ENCODE measurements at places on chromosomes 16 and 17.
A peak's percentile ranks its signal among the peaks of the same experiment; 100 is the strongest.

DNA sequence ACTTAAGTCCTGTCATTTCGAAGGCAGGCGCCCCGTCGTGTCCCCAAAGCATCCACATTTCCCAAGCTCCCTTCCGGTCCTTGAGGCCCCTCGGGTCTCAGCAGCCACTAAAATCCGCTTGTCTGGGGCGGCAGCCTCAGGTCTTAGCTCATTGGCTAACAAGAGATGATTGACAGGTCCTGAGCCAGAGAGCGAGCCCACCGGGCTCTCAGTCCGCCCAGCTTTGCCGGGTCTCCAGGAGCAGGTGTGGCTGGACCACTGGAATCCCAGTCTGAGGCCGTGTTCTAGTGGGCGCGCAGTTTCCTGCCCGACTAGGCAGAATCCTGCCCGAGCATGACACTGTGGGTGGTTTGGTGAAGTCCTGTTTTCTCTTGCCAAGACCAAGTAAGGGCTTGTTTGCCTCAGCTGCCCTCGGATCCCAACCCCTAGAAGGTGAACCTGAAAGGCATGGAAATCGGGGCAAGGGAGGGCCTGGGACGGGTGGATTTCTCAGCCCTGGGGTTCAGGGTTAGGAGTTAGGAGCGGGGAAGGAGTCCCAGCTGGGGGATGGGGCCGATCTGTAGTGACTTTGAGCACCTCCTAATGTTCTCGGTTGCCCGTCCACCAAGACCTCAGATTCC, 42.8 kb downstream of the MRC2 start:
- peak; percentile 86 for DNase-seq

GRCh38 chr17:13917634-13918033, 151.7 kb upstream of the COX10 start:
- no peak for DNase-seq

DNA sequence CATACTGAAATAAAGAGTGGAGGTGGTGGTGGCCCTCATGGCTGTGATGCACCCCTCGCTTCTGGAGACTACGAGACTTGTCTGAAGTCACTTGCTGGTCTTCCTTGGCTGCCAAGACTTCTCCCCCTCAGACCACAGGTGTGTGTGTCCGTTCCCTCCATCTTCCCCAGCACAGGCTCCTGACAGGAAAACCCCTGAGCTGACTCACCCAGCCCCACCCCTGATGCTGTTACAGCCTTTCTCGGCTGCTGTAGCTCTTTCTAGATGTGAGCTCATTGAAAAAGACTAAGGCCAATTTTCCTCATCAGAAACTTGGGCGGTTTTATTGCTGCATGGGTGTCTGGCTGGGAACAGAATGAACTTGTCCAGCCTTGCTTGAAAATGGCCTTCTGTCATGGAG, 296.9 kb downstream of the TMEM114 start:
- no peak for DNase-seq

GRCh38 chr16:76732894-76733293, 455.7 kb downstream of the CNTNAP4 start:
- DNase-seq = no peak

- no peak for DNase-seq
These were observed 7.3 kb downstream of the HS3ST4 start for GRCh38 chr16:25699069-25699468.

DNA sequence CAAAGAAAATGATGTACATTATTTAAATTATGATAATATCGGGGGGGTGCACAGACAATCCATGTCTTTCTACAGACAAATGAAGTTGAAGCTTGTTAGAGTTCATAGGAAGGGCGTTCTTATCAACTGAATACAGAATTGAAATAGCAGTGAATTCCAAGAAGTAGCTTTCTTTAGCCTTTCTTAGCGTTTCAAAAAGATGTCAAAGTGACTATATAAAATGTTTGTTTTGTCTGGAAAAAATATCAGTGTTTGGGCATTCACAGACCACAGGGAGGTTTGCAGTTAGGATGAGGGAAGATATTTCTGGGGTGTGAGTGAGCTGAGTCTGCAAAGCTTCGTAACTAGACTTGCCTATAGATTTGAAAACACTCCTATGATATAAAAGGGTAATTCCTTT, 55.0 kb downstream of the STX8 start:
- DNase-seq = no peak

- no peak for DNase-seq
These were observed 25.6 kb downstream of the TPSD1 start for GRCh38 chr16:1281517-1281916.

GRCh38 chr17:63740464-63741142, 996 bp downstream of the STRADA start:
- DNase-seq = no peak

DNA sequence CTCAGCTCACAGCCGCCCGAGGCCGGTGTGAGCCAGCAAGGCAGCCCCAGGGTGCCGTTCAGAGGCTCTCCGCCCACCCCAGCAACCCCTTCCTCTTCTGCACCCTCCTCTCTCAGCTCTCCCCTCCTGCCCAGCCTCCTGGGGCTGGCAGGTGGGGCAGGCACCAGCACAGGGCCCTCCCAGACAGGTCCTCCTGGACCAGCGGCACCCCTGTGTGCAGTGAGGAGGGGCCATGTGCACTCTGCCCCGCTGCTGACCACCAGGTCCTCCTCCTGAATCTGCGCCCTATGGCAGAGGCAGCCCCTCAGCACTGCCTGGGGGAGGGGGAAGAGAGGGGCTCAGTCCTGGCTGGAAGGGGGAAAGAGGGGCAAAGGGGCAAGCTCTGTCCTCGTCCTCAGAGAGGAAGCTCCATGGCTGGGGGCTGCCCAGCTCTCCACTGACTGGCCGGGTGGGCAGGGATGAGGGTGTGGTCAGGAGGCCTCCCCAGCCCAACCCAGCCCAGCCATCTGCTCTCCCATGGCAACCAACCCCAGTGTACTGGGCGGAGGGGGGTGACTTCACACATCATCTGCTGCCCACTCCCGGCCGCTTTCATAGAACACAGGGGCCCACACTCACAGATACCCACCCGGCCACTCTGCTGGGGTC, 5.4 kb upstream of the BCAR1 start:
- DNase-seq = no peak

DNA sequence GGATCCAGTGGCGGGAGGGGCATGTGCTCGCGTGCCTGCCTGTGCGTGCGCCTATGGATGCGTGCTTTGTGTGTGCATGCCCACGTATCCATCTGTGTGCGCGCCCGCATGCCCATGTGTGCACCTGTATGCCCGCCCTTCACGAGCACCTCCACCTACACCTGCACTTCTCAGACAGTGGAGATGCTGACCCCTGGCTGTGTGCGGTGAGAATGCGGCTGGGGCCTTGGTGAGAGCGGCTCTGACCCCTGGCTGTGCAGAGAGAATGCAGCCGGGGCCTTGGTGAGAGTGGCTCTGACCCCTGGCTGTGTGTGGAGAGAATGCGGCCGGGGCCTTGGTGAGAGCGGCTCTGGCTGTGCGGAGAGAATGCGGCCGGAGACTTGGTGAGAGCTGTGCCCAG, 33.9 kb downstream of the AXIN1 start:
- DNase-seq = no peak

DNA sequence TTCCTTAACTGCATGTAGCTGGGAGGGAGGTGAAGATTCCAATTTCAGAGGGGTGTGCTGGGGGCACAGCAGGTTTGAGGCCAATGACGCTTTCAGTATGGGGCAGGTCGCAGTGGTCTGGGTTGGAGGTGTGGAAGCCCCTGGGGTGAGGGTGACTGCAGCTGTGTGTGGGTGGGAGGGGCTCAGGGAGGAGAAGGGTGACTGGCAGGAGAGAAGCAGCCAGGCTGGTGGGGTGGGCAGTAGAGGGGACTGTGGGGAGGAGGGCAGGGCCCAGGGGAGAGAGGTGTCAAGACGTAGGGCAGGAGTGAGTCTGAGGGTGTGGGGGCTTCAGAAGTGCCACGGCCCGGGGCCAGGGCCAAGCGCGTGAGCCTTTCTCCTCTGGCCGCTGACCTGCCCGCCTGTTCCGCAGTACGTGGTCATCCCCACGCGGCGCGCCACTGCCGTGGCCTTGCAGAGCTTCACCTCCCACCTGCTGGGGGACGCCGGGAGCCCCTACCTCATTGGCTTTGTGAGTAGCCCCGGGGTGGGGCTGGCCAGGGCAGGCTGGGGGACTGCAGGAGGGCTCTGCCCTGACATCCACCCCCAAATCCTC, 19.4 kb downstream of the MYBBP1A start:
- no peak for DNase-seq

DNA sequence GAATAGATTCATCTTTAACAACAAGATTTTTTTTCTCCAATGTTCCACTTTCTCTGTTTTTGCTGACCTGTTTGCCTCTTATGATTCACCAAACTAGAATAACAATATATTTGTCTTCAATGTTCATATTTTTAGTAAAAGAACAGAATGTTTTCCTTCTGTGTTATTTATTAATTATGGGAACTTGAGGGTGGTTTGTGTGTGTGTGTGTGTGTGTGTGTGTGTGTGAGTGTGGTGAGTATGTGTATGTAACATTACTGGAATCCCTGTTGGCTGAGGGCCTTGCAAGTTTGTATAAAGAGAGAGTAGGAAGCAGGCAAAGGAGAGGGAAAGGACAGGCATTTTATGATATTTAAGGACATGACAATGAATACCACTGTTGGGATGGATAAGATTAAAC, 13.8 kb downstream of the STXBP4 start:
- DNase-seq = no peak

- no peak for DNase-seq
These were observed 1.3 kb upstream of the RDM1 start for GRCh38 chr17:35931794-35932425.

DNA sequence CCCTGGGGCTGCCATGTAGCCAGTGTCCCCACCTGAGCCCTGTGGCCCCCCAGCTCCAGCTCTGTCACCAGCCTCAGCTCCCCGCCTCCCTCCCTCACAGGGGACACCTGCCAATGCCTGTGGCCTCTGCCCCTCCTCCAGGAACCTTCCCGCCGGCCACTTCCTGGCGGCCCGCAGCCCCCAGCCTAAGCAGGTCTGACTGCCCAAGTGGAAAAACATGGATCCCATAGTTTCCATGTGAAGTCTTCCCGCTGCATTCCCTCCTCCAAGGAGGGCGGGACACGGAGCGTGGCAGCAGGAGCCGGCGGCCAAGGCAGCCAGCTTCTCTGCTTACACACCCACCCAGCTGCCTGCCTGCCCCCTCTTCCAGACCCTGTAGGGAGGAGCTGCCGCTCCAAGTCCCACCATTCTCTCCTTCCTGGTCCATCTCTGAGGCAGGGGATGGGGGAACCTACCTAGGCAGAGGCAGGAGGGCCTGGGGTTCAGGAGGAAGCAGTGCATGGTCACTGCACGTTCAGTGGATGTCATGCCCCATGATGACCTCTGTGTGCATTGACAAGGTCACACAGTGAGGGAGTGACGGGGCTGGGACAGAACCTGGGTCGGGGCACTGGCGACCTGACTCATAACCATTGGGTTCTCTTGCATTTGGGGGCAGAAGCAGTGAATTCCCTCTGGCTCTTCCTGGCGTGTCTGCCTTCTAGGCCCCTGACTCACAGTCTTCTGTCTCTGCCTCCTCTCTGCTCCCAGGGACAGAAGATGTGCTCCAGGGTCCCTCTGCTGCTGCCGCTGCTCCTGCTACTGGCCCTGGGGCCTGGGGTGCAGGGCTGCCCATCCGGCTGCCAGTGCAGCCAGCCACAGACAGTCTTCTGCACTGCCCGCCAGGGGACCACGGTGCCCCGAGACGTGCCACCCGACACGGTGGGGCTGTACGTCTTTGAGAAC, 8.7 kb downstream of the VASN start:
- DNase-seq = no peak

DNA sequence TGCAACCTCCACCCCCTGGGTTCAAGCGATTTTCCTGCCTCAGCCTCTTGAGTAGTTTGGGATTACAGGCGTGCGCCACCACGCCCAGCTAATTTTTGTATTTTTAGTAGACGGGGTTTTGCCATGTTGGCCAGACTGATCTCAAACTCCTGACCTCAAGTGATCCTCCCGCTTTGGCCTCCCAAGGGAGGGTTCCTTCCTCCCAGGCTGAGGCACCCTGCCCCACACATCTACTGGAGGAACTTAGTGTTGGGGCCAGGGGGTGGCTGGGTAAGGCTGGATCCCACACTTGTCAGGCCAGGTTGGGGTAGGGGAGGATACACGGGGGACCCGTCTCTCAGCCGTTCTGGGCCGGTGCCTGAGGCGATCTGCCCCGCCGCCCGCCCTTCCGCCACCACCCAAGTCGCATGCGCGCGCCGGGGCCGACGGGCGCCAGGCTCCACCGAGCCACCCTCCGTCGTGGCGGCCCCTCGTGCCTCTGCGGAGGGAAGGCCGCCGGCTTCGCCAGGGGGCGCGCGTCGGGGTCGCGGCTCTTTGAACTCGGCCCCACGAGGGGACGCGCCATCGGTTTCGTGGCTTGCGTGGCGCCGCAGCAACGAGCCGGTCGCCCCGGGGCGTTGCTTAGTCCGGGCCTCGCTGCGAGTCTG, 15.9 kb downstream of the GRB7 start:
- peak; percentile 66 for DNase-seq

DNA sequence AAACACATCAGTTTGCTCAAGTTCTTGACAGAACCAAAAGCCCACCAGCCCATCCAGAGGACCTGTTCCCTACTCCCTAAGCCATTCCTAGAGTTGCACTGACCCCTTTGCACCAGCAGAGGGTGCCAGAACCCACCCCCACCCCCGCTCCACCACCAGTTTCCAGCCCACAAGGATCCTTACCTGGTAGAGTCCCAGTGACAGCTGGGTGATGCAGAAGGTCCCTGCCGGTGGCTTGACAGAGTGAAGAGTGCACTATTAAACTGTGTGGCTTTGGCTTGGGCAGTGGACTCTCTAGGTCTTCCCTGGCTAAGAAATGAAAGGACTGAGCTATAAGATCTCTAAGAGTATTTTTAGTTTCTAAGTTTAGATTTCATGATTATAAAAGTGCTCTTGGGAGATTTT, 73.3 kb upstream of the MTMR4 start:
- peak; percentile 52 for DNase-seq

- DNase-seq = no peak
These were observed 9.2 kb upstream of the SERPINF1 start for GRCh38 chr17:1752425-1753262.

DNA sequence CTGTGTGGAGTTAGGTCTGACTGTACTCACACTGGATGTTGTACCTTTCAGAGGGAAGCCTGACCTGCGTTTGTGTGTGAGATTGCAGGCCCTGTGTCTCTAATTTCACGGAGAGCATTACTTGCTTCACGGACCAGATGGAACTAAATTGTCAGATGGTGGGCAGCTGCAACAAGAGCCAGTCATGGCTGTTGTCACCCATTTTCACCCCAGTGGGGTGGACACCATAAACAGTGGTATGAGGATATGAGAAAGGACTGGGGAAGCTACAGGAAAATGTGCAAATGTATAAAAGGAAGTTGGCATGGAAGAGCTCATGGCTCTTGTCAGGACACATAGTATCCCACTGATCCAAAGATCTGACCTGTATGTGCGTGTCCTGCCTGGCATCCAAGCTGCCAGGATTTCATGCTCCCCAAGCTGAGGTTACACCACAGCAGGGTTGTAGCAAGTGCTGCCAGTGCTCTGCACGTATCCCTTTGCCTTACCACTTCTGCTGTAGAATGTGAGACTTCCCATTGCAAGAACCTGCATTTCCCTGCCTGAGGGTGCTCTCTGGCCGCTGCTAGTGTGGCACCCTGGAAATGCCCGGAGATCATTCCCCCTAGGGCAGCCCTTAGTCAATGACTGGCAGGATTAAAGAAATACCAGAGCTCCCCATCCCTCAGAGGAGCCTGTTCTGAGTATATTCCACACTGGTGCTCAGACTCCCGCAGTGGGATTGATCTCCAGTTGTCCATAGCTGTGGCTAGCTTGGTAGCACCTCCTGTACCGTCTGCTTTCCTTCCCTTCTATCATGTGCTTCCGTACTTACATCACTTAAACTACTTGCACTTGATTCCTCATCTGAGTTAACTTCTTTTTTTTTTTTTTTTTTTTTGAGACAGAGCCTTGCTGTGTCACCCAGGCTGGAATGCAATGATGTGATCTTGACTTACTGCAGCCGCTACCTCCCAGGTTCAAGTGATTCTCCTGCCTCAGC, 70.4 kb upstream of the TANC2 start:
- no peak for DNase-seq
